ENCODE measurements at places on chromosomes 3 and 15.

DNA sequence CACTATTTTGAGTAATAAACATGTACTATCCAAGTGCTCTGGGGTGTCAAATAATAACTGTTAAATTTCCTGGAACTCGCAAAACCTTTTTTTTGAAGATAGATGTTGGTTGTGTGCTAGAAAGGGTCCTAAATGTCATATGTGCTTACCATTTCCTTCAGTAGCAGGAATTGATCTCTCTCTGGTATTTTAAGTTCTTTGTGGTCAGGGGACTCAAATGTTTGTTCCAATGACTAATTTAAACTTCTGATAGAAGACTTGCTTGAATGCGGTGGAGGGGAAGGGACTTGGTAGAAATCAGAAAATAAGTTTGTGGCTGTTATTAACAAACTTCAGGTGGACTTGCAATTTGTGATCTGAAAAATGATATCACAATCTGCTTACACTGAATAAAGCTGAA is 26.8 kb downstream of the ARIH2 start:
- DNase-seq: no peak

- DNase-seq: no peak
Measured at GRCh38 chr3:31785734-31786133, 195.3 kb downstream of the OSBPL10 start.

GRCh38 chr15:47326410-47327333 is 390.6 kb upstream of the SEMA6D start:
- DNase-seq: no peak

DNA sequence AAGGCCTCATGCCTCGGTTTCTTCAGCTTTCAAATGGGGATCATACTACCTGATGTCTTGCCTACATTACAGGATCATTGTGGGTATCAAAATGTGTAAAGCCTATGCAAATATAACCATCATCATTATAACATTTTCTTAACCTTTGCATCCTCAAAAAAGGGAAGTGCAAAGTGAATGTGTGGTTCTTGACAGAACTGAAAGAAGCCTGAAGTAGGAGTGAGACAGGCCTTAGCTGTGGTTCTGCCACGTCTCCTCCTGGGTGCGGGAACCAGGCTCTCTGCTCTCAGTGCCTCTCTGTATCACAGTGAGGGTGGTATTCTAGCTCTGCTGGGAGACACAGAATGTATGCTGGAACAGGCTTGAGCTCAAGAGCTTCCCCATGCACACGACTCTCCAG is 316.9 kb upstream of the ICE2 start:
- no peak for DNase-seq

DNA sequence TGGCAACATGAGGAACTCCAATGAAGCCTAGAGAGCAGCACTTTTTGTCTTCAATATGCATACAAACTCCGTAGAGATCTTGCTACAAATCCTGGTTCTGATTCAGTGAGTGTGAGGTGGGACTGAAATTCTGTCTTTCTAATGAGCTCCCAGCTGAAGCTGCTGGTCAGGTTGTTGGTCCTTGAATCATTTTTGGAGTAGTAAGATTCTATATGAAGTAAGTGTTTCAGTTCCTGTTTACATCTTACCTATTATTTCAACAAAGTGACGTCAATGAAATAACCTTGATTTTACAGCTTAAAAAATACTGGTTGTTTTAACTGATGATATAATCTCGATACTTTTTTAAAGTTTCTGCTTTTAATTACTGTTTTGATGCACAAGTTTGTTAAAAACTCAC is 33.9 kb downstream of the SHQ1 start:
- DNase-seq: no peak

- DNase-seq: no peak
Measured at GRCh38 chr3:127731546-127732289, 59.0 kb downstream of the ABTB1 start.

GRCh38 chr3:27289769-27290413 is 79.3 kb downstream of the NEK10 start:
- no peak for DNase-seq

- DNase-seq: no peak
Measured at GRCh38 chr3:128145279-128145678, 8.0 kb upstream of the EEFSEC start.

- DNase-seq: peak; percentile 64
Measured at GRCh38 chr3:160885791-160886286, 129.8 kb downstream of the PPM1L start.

Measured in RPMI7951 (cell line).